Right lung (tissue), 10 donors: ENCODE measurements at places on chromosomes 7 and 10. TPM values are rescaled to one million over a fixed set of nuclear protein-coding genes. Genes with fewer than 3 reads are reported as not detected.

The NPY4R gene
- 0.55 TPM for polyA plus RNA-seq

The LIPJ gene
- polyA plus RNA-seq = 0.31 TPM

The PPP1R9A gene
- polyA plus RNA-seq = 21.7 TPM

DNA sequence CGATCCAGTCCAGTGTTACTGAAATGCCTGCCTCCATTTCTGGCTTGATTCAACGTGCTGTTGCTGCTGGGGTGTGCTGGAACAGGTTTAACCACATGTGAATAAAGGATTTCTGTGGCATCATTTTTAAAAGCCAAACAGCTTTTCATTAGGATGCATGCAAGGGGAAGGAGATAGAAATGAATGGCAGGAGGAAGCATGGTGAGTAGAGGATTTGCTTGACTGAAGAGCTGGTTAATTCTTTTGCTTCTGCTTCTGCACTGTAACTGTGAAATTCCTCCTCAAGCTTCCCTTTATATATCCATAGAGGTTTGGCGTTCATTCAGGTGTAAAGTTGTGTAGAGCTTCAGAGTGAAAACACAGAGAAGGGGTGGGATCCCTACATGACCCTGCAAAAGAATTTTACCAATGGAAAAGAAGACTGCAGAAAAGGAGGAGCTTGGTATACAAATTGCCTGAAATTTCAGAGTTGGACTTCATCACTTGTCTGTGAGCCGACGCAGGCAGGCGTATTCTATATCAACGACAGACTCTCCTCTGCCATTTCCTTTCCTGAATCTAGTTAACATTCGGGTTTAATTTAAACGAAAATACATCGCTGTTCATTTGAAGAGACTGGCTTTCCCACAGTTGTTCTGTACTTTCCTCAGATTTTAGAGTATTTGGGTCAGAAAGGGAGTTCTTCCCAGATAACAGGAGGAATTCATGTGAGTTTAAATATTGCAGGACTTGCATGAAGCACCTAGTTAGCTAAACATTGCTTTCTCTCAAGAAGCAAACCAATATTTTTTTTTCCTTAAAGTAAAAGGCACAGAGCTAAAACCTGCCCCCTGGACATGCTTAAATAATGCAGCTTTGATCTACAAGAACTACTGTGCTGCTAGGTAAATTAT lies at the start of gene SOSTDC1:
Gene SOSTDC1, minus strand, starts transcription at position 270 of the 893 bp plus-strand sequence. Its CDS starts 70 bp downstream, at position 200.
- peak; percentile 71 for DNase-seq

DNA sequence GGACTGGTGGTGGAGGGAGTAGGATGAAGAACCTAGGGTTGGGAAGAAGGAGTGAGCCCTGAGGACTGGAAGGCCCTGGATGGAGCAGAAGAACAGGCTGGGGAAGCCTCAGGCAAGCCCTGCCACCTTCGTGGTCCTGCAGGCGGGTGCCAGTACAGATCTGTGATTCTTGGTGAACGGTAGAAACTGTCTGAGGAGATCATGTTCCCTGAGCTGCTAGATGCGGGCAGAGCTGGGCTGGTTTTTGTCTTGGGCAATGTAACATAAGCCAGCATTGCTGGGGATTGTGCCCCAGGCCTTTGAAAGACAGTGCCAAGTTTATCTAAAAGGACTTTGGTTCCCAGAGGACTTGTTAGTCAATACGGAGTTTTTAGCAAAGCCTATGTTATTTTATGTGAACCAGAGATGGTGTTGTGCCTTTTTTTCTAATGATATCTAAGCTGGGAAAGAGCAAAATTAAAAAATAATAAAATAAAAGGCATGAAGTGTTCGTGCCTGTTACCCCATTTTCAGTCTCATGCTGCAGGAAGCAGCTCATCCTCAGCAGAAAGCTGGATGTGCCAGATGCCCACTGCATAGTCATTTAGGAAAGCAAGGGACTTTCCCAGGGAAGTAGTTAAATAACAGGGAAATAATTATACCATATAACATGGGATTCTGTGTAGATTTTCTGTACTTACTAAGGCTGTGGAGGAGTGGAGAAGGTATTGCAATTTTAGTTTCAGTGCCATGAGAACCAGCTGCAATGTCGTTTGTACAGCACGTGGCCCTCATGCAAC lies 24.4 kb upstream of the FIGNL1 start:
- no peak for DNase-seq

DNA sequence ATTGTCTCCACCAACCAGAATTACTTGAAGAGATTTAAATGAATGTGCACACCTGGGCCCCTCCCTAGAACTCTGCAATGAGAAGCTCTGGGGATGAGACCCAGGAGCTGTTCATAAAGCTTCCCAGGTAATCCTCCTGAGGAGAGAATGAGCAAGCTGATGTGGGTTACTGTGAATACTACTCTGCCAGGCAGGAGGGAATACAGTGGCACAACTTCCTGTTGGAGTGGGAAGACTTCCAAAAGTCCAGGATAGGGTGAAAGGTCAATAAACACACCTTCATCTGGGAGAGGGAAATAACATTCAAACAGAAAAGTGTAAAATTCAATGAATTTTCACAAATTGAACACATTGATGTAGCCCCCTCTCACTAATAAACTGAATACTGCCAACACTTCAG lies 351.4 kb downstream of the ABCA13 start:
- DNase-seq = no peak

DNA sequence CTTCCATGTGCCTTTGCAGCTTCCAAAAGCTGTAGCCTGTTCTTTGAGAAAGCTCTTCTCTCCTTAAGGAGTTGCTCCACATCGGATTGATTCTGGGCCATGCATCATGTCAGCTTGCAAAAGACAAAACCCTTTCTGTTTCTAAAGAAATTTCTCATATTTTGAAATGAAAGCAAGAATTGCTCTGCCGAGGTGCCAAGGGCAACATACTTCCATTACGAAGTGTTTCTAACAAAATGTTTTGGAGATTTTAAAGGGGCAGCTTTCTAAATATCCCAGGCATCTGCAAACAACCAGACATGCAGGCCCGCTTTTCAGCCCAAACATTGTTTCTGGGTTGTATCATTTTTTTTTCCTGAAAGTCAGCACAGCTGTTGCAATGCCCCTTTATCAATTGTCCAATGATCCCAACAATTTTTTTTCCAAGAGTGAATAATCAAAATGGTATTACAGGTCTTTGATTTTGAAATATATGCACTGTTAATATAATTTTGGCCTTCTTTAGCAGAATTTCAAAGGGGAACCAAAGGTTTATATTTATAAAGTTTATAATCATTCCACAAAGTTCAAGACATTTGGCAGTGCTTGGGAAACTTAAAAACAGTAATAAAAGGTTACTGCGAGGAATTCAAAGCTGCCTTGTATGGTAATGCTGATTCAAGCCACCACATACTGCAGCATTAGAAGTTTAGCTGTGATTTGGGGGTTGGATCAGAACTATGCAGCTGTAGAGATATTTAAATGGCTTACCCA lies 61.0 kb downstream of the TES start:
- DNase-seq = peak; percentile 76
